ENCODE measurements at places on chromosomes 4 and X. TPM values are rescaled to one million over a fixed set of nuclear protein-coding genes. Genes with fewer than 3 reads are reported as not detected.

Gene TACR3
- 0.04 TPM for polyA plus RNA-seq

Gene SYP
- polyA plus RNA-seq, result 240 TPM

Gene HCFC1
- polyA plus RNA-seq, result 10.3 TPM

Gene PAGE1
- polyA plus RNA-seq, result not detected

Gene MAP9
- polyA plus RNA-seq, result 32.9 TPM

Gene XAGE1A
- not detected for polyA plus RNA-seq

Gene HTRA3
- polyA plus RNA-seq, result not detected

Gene RAI2
- polyA plus RNA-seq, result 1.5 TPM

Gene TLR3
- polyA plus RNA-seq, result not detected

Gene SPIN3
- 48.7 TPM for polyA plus RNA-seq

Gene FMR1NB
- not detected for polyA plus RNA-seq

Gene TRO
- polyA plus RNA-seq, result 361 TPM

Gene VCX3B
- polyA plus RNA-seq, result not detected

Gene TLR8
- not detected for polyA plus RNA-seq

Gene BMPR1B
- polyA plus RNA-seq, result 1.6 TPM

Gene DCAF4L1
- polyA plus RNA-seq, result 0.42 TPM

Gene FHIP1A
- polyA plus RNA-seq, result not detected

Gene CXCL3
- polyA plus RNA-seq, result 1.1 TPM

Gene SHOX
- polyA plus RNA-seq, result not detected

Gene ZNF185
- polyA plus RNA-seq, result 3.8 TPM

Gene ADAM29
- 0.48 TPM for polyA plus RNA-seq

Gene APOO
- 32.7 TPM for polyA plus RNA-seq

Gene TKTL2
- 0.42 TPM for polyA plus RNA-seq

Gene NAA15
- 12.5 TPM for polyA plus RNA-seq

Gene RBM10
- 64.9 TPM for polyA plus RNA-seq

Gene ZNF280C
- polyA plus RNA-seq, result 9.4 TPM
